ENCODE measurements at places on chromosomes 1 and 21. TPM values are rescaled to one million over a fixed set of nuclear protein-coding genes. Genes with fewer than 3 reads are reported as not detected.

DNA sequence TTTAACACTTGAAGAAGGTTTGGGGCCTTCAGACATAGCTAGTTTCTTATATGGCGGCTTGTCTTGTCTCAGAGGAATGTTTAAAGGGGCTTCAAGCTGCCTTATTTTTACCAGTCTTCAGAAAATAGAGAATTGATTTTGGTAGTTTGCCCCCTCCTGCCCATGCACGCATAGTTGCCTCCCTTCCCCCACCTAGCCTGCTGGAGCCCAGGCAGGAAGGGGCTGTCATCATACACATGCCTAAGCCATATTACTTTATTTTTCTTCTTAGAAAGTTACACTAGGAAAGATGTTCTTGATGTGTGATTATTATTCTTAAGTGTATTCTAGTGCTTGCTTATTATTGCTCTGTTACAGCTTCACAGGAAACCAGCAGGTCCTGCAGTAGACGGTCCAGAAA, 18.3 kb downstream of the PBX1 start:
- H3K27me3 ChIP-seq = no peaks in the 10 kb centered on the region
- no peak for DNase-seq

DNA sequence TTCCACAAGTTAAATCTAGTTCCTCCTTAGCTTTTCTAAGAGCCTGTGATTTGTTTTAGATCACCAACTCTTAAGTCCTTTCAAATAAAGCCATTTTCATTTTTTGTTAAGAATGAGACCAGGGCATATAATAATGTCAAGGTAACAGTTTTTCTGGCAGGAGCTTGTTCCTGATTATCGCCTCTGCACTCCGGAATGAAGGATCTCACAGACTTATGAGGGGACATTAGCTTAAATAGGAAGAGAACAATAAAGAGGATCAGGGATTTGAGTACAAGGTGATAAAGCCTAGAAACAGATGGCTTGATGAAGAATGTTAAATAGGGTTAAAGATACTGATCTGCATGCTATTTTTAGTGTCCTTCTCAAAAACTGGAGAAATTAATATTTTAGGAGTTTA, 13.6 kb upstream of the OTUD7B start:
- H3K27me3 ChIP-seq = no peaks in the 10 kb centered on the region
- no peak overlapping the region for H3K4me3 ChIP-seq

- DNase-seq = peak; percentile 66
- no peak overlapping the region for H3K4me3 ChIP-seq
- H3K27ac ChIP-seq = no peak overlapping the region
- H3K36me3 ChIP-seq = no peaks in the 10 kb centered on the region
Observed at GRCh38 chr1:7956218-7957032, 5.1 kb upstream of the PARK7 start.

GRCh38 chr1:10302416-10302815, 92.0 kb downstream of the KIF1B start:
- peaks cover 10% of the 10 kb centered on the region for H3K36me3 ChIP-seq
- DNase-seq = no peak
- H3K4me3 ChIP-seq = no peak overlapping the region
- H3K27ac ChIP-seq = no peak overlapping the region

GRCh38 chr21:29546071-29546470, 247.3 kb downstream of the BACH1 start:
- no peaks in the 10 kb centered on the region for H3K27me3 ChIP-seq
- no peak overlapping the region for H3K27ac ChIP-seq
- H3K4me3 ChIP-seq = no peak overlapping the region
- H3K36me3 ChIP-seq = no peaks in the 10 kb centered on the region
- H3K4me1 ChIP-seq = no peaks in the 10 kb centered on the region

GRCh38 chr1:99233446-99233845, 30.8 kb upstream of the PLPPR4 start:
- H3K4me3 ChIP-seq = no peak overlapping the region
- H3K27me3 ChIP-seq = no peaks in the 10 kb centered on the region
- H3K4me1 ChIP-seq = no peaks in the 10 kb centered on the region
- H3K36me3 ChIP-seq = no peaks in the 10 kb centered on the region
- H3K27ac ChIP-seq = no peak overlapping the region

DNA sequence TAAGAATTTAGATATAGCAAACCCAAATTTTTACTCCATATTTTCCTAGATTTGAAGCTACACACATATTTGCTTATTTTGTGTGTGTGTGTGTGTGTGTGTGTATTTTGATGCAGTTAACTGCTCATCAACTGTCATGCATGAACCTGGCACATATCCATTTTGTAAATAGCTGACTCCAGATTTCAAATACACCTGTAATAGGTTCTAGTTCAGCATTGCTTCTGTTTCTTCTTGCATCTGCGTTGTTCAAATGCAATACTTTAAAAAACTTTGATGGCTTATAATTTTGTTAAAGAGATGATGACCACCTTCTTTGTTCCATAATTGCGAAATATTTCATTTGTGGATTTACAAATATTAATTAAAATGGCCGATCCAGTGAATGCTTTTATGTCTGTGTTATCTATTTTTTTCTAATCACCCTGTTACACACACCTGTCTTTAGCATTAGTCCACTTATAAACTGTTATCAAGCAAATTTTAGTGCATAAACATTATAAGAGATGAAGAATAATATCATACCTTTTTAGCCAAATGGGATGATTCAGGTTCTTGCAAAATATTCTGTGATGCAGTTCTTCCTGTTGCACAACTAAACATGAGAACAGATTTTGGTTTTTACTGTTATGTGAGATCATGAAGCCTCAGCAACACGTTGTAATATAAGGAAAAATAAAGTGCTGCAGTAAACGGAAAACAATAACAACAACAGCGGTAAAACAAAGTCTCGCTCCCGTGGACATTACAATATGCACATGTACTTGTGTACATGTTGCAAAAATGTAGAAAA, 12.7 kb upstream of the S100A11 start:
- no peak overlapping the region for H3K4me3 ChIP-seq
- H3K36me3 ChIP-seq = no peaks in the 10 kb centered on the region
- peaks cover 21% of the 10 kb centered on the region for H3K4me1 ChIP-seq

- H3K27me3 ChIP-seq = no peaks in the 10 kb centered on the region
- DNase-seq = peak; percentile 19
- H3K4me1 ChIP-seq = peaks cover 27% of the 10 kb centered on the region
- H3K36me3 ChIP-seq = peaks cover 8% of the 10 kb centered on the region
- H3K27ac ChIP-seq = peak overlapping the region; percentile 40
- no peak overlapping the region for H3K4me3 ChIP-seq
Observed at GRCh38 chr1:2237773-2238172, 9.7 kb downstream of the SKI start.

DNA sequence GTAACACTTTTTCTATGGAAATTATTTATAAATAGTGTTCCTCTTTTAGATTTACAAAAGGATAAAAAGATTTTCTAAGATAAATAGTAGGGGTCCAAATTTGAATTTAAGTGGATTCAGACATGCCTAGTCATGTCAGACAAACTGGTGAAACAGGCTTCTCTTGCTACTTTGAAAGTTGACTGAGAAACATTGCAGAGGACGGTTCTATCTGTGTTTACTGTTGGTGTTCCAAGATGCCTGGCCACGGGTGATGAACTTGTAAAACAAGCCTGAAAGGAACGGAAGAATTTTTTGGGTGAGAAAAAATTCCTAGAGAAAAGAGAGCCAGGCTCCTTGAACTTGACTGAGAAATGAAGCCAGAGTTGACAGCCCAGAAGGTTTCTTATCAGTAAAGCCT, 2.2 kb downstream of the KRTAP19-1 start:
- H3K27me3 ChIP-seq = no peaks in the 10 kb centered on the region
- no peak overlapping the region for H3K27ac ChIP-seq
- no peak overlapping the region for H3K4me3 ChIP-seq
- H3K4me1 ChIP-seq = no peaks in the 10 kb centered on the region
- H3K36me3 ChIP-seq = no peaks in the 10 kb centered on the region

- peaks cover 10% of the 10 kb centered on the region for H3K4me1 ChIP-seq
- H3K27me3 ChIP-seq = no peaks in the 10 kb centered on the region
- no peak overlapping the region for H3K27ac ChIP-seq
- H3K36me3 ChIP-seq = peaks cover 5% of the 10 kb centered on the region
- no peak overlapping the region for H3K4me3 ChIP-seq
- peak; percentile 75 for DNase-seq
Observed at GRCh38 chr1:91742848-91743292, 143.1 kb downstream of the TGFBR3 start.

GRCh38 chr21:41665766-41666595, 100.9 kb downstream of the RIPK4 start:
- no peak overlapping the region for H3K4me3 ChIP-seq
- peaks cover 5% of the 10 kb centered on the region for H3K4me1 ChIP-seq
- H3K27me3 ChIP-seq = no peaks in the 10 kb centered on the region
- H3K36me3 ChIP-seq = no peaks in the 10 kb centered on the region
- no peak overlapping the region for H3K27ac ChIP-seq
- no peak for DNase-seq

DNA sequence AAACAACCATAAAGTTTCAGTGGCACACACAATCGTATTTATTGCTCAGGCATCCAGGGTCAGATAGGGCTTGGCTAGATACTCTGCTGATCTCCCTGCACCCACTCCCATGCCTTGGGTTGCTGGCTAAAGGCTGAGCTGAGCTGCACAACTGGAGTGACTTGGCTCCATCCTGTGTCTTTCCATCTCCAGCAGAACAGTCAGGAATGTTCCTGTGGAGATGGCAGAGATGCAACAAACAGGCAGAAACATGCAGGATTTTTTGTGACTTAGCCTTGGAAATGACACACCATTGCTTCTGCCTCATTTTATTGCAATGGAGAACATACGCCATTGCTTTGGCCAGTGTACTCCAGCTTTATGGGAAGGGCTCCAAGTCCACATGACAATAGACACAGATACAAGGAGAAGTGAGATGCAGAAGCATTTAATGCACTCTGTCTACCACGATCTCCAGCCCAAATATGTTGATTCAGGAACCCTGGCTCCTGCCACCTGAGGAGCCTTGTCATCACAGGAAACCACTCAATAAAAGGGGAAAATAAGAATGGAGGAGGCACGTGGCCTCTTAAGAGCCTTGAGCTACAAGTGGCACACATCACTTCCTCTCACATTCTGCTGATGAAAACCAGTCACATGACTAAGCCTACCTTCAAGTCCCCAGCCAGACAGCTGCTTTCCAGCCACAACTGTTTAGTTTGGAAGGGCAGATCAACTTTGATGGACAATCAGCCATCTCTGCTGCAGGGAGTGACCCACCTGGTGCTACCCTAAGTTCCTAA, 10.1 kb upstream of the GUCA2B start:
- H3K36me3 ChIP-seq = no peaks in the 10 kb centered on the region
- DNase-seq = peak; percentile 11
- H3K27ac ChIP-seq = no peak overlapping the region

DNA sequence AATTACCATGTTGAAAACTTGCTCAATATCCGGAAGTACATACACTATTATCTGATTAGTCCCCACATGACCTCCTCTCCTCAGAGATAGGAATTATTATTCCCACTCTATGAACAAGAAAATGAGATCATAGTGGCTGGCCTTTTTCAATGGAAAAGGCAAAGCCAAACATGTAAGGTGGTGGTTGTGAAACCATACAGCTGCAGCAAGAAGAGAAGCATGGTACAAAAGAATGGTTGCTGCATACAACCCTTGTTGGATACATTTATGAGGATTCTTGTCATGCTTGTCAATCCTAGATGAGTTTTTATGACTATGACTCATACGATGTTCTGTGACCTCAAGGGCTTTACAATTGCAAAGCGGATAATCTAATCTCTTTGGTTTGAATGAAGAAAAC, 514.7 kb downstream of the PLPP3 start:
- H3K4me3 ChIP-seq = no peak overlapping the region
- peak; percentile 27 for DNase-seq
- no peaks in the 10 kb centered on the region for H3K27me3 ChIP-seq

- H3K4me3 ChIP-seq = no peak overlapping the region
- H3K27ac ChIP-seq = no peak overlapping the region
- peaks cover 2% of the 10 kb centered on the region for H3K4me1 ChIP-seq
- H3K27me3 ChIP-seq = no peaks in the 10 kb centered on the region
Observed at GRCh38 chr1:97090725-97091124, 369.1 kb downstream of the PTBP2 start.

GRCh38 chr1:118298397-118298796, 113.4 kb upstream of the SPAG17 start:
- no peaks in the 10 kb centered on the region for H3K36me3 ChIP-seq
- no peaks in the 10 kb centered on the region for H3K27me3 ChIP-seq
- H3K27ac ChIP-seq = no peak overlapping the region
- no peak overlapping the region for H3K4me3 ChIP-seq

DNA sequence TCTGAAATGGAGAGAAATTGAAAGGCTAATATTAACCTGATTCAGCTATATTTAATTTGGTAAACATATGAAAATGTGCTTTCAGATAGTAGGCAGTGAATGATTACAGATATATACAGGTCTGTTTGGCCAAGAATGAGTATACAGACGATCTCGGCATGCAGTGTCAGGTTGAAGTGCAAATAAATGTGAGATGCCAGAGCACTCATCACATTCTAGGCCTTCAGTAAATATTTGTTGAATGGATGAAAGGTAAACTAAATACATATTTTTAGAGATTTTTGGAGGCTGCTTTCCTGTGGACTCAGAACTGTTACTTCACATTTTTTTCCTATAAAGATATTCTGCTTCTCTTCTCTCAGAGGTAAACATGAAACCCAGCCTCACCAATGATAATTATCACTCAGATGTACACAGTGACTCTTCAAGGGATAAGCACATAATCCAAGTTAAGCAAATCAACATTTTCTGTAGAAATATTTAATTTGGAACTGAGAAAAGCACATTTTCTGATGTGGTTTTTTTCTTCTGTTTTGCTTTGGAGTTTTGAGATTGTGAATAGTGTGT, 702.9 kb downstream of the BRINP3 start:
- H3K4me1 ChIP-seq = no peaks in the 10 kb centered on the region
- H3K4me3 ChIP-seq = no peak overlapping the region
- H3K27me3 ChIP-seq = no peaks in the 10 kb centered on the region
- DNase-seq = no peak
- no peaks in the 10 kb centered on the region for H3K36me3 ChIP-seq

- H3K27ac ChIP-seq = no peak overlapping the region
- no peaks in the 10 kb centered on the region for H3K27me3 ChIP-seq
- no peak overlapping the region for H3K4me3 ChIP-seq
- H3K4me1 ChIP-seq = peaks cover 41% of the 10 kb centered on the region
- H3K36me3 ChIP-seq = peaks cover 6% of the 10 kb centered on the region
Observed at GRCh38 chr1:110056285-110056683, 14.2 kb downstream of the ALX3 start.

CFHR3 gene
- total RNA-seq = 0.26 TPM

SLC25A33 gene
- total RNA-seq = 4.8 TPM

TDRD10 gene
- total RNA-seq = not detected

FMOD gene
- total RNA-seq = 3.3 TPM

GJC2 gene
- 13.4 TPM for total RNA-seq

ANKRD35 gene
- 4.5 TPM for total RNA-seq

TEKT2 gene
- 0.50 TPM for total RNA-seq

TIAM1 gene
- total RNA-seq = 0.51 TPM

CHIA gene
- not detected for total RNA-seq

COL16A1 gene
- 150 TPM for total RNA-seq

PDZK1 gene
- 1.5 TPM for total RNA-seq

CD1B gene
- total RNA-seq = not detected

MROH7 gene
- total RNA-seq = under 0.01 TPM

RGS1 gene
- total RNA-seq = 0.50 TPM

RPE65 gene
- not detected for total RNA-seq

C8B gene
- total RNA-seq = not detected

LCE3E gene
- total RNA-seq = not detected
